ENCODE measurements at places on chromosomes 13 and 19.

- no peak for DNase-seq
Measured at GRCh38 chr19:10566408-10566657, 523 bp upstream of the KRI1 start.

DNA sequence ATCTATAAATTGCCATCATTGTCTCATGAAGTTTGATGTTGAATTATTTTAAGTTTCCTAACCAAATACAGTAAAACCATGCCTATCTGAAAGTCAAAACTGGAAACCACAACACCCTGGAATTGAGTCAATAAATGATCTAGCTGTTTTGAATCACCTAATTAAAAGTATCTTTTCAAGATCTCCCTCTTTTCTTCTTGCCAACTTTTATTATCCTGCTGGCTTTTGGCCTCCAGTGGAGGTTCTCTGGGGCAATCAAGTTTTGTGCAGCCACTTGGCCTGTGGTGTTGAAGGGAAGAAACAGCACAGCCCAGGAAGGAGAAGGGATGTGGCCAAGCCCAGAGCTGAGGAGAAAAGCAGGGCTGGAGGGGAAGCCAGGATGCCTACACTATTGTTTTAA, 255.4 kb downstream of the COG6 start:
- no peak for DNase-seq

- no peak for DNase-seq
Measured at GRCh38 chr13:113802090-113802531, 43.1 kb downstream of the TMEM255B start.

GRCh38 chr19:3188627-3189596, 3.2 kb downstream of the NCLN start:
- no peak for DNase-seq

- DNase-seq = no peak
Measured at GRCh38 chr13:111852725-111853518, 214.0 kb upstream of the SOX1 start.

DNA sequence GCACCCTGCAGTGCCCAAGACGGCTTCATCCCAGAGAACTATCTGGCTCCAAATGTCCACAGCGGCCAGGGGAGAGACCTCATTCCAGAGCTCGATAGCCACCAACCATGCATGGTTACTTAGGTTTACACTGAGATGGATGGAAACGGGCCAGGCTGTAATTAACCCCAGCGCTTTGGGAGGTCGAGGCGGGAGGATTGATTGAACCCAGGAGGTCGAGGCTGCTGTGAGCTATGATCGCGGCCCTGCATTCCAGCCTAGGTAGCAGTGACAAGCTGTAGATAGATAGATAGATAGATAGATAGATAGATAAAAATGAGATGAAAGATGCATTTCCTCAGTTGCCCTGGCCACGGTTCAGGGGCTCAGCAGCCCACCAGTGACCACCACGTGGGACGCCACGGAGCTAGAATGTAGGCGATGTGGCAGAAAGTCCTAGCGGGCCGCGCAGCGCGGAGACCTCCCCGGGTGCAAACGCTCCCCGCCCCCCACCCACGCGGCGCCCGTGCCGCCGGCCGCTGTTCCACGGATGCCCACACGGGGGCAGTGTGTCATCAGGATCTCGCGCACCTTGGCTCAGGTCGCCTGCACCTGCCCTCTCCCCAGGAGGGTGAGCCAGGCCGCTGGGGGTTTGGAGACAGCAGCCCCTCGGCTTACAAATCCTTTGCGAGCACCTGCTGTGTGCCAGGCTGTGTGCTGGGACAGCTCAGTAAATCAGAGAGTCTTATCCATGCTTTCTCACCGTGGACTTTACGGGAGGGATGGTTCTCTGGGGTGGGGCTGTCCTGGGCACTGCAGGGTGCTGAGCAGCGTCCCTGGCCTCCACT, 13.5 kb upstream of the TLE5 start:
- peak; percentile 74 for DNase-seq

- DNase-seq = no peak
Measured at GRCh38 chr19:51905206-51905605, 389 bp upstream of the ZNF649 start.

DNA sequence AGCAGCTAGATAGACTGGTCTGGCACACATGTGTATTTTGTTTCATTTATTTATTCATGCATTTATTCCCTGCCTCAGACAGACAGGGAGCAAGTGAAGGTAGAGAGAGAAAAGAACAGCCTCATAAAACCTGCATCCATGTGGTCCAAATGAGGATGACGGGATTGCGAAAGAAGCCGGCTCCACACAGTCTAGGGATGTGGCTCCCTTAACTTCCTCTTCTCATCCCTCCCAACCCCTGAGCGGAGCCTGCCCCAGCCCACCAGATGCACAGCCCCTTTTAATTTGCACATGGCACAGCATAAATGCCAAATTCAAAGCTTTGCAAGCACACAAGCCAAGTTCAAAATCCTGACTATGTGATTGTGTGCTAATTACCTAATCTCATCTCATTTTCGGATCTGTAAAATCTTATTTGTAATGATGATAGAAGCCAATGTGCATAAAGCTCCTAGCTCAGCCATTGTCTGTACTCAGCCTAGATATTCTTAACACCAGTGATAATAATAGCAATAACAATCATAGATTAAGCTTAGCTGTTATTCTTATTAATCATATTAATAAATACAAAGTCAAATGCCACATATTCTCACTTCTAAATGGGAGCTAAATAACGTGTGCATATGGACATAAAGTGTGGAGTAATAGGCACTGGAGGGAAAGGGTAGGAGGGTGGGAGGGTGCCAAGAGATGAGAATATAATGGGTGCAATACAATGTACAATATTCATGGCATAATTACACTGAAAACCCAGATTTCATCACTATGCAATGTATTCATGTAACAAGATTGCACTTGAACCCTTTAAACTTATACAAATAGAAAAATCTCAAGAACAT, 156.3 kb downstream of the DCT start:
- DNase-seq = no peak

DNA sequence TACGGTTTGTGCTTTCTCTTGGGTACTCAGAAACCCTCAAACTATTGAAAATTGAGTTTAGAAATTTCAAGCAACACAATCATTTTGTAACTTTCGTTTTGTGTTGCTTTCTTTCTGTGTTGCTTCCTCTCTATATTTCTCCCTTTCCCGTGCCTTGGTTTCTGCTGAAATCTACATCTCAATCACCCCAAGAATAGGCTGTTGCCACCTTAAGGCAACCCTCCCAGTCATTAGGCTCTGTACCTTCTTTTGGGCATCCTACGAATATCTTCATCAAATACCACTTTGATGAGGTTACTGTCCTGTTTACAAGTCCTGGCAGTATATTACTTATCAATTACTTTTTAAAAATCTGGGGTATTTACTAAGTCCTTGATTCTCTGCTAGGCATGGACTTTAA, 621.6 kb downstream of the GPC6 start:
- no peak for DNase-seq

GRCh38 chr19:7676376-7676775, 514 bp upstream of the MCEMP1 start:
- DNase-seq = no peak

DNA sequence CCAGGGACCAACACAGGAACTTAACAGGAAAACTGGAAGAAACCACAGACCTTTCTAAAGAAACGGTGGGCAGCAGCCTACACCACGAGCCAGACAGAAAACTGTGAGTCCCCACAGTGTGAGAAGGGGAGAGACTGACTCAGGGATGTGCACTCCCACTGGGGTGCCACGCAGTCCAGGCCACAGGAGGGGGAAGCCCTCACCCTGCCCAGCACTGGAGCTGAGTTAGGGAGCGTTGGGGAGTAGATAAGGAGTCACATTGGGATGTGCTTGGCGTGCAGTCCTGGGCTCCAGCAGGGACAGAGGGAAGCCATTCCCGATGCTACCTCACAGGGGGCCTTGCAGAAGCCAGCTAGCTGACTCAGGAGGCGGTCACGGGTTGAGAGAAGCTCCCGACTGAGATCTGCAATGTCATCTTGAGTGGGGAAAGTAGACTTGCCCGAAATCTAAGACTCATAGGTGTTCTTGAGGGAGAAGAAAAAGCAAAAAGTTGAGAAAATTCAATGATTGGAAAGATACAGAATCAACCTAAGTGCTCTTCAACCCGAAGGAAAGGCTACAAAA, 17.3 kb downstream of the SIGLEC8 start:
- DNase-seq = peak; percentile 47

Data from erythroblast (primary cell).